Stimulated activated CD4-positive, alpha-beta T cell treated with anti-CD3 and anti-CD28 coated beads, Interleukin-2, amount 100 ng/mL, for 24 hours (primary cell): ENCODE measurements at places on chromosomes 1 and 21.

- DNase-seq: no peak
These were observed 213.9 kb upstream of the LYPLAL1 start for GRCh38 chr1:218959784-218960183.

- no peak for DNase-seq
These were observed 4.0 kb upstream of the GJC2 start for GRCh38 chr1:228145463-228146416.

DNA sequence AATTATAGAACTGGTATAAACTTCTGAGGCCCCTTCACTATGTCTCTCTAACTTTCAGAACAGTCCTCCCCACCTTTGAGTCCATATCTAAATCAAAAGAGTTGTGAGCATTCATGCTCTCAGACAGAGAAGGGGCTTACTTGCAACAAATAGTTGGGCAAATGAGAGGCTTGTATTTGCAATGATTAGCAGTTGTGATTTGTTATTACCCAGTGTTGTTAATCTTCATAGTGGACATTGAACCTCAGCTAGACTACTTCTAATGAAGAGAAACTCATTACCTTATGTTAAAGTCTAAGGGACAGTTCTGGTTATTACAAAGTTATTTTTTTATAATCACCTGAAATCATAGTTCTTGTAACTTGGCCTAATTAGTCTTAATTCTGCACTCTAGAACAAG lies 114.5 kb downstream of the RABGAP1L start:
- no peak for DNase-seq

DNA sequence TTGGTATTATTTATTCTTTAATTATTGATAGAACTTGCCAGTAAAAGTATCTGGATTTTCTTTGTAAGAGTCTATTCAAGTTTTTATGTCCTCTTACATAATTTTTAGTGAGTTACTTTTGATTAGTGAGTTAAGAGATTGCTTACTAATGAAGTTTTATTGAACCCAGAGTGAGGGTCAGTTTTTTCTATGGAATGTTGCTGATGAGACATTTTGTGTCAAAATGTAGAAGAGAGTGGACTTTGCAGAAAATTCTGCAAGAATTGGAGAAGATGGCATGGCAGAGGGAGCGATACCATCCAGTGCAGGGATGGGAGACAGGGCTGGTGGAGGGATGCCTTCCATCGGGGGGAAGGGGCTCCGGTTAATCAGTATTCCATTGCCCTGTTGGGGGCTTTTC lies 11.0 kb downstream of the MTARC2 start:
- no peak for DNase-seq

DNA sequence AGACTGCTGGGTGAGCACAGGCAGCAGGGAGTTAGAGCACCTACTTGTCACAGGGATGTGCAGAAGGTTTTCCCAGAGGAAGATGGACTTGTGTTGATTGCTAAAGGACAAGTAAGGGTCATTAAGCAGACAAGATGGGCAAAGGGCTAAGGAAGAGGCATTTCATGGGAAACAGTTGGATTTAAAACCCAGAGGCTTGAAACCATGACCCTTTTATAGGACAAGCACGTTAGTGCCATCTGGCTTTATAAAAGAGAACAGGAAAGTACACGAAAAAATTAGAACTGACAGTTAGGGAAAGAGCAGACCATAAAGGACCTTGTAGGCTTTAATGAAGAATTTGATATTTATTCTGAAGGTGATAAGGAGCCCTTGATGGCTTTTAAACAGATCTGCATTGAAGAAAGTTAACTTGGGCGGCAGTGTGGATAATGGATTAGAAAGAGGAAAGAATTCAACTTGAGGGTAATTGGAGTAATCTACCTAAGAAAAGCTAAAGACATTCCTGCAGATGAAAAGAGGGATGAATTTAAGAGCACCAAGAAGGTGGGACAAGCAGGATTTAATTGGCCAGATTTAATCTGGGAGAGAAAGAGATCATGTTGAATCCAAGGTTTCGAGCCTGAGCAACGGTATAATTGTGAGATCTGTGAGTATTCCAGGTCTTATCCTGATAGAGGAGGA lies 68.6 kb downstream of the ZC3H11B start:
- no peak for DNase-seq

DNA sequence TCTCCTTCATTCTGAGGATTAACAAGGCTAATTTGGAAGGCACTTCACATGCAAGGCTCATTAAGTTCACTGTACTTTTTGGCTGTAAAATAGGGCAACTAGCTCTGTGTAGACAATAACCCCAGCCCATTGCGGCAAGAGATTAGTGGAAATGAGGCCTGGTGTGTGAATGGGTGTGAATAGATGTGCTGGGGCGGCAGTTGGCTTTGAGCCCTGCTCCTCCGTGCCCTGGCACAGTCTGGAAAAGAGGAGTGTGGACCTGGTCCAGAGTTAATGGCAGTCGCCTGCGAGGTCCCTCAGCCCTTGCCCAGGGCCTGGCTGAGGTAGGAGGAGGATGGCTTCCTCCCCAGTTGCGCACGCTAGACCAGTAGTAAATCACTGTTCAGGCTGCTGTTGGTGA lies 4.8 kb downstream of the KISS1 start:
- no peak for DNase-seq

GRCh38 chr1:4124631-4125145 lies 224.6 kb upstream of the C1orf174 start:
- no peak for DNase-seq

DNA sequence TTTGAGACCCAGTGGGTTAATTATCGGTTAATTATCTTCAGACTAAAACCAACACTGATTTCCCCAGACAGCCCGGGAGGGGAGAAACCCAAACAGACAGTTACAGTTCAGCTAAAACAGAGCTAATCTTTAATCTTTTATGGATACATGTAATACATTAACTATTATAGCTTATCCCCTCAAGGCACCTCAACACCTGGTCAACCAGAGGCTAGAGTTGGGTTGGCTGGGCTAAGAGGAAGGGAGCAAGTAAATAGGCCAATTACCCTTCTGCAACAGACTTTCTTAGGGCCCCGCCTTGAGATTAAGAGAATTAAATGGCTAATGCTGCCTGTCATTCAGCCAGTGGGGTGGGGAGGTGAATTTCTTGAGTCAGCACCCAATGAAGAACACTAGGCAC lies 6.6 kb upstream of the MED18 start:
- DNase-seq: no peak
